ENCODE measurements at places on chromosomes 6 and 20.

DNA sequence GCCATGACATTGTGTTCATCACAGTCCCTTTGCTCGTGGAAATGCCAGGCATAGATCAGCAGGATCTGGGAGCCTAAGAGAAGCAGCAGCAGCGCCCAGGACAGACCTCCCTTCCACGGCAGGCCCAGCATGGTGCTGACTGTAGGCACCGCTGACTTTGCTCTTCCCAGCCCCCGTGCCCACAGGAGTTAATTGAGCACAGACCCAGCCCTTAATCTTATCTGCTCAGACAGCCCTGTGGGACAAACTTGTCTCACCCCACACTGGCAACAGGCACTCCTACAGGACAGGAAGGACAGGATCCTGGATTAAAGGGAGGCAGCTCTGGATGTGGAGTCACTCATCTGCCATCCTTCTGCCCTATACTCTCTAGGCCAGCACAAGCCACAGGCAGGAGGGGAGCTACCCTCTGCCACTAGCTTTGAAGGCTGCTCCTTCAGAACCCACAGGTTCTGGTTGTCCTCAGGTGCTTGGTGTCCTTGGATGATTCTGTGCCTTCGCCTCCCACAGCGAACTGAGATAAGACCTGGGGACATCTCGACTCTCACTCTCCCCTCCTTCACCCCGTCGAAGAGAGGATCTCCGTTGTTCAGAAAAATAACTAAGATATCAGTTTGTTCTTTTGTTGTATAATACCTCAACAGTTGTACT, at the start of gene CST9L:
Gene CST9L (minus strand): TSS at position 165 of the 651 bp plus-strand sequence. CDS start 34 bp downstream, at position 131.
- DNase-seq: no peak

GRCh38 chr6:167552961-167553735, 228.3 kb downstream of the TTLL2 start:
- no peak for DNase-seq

- no peak for DNase-seq
These were observed 41.5 kb downstream of the RALGAPB start for GRCh38 chr20:38514185-38514584.

DNA sequence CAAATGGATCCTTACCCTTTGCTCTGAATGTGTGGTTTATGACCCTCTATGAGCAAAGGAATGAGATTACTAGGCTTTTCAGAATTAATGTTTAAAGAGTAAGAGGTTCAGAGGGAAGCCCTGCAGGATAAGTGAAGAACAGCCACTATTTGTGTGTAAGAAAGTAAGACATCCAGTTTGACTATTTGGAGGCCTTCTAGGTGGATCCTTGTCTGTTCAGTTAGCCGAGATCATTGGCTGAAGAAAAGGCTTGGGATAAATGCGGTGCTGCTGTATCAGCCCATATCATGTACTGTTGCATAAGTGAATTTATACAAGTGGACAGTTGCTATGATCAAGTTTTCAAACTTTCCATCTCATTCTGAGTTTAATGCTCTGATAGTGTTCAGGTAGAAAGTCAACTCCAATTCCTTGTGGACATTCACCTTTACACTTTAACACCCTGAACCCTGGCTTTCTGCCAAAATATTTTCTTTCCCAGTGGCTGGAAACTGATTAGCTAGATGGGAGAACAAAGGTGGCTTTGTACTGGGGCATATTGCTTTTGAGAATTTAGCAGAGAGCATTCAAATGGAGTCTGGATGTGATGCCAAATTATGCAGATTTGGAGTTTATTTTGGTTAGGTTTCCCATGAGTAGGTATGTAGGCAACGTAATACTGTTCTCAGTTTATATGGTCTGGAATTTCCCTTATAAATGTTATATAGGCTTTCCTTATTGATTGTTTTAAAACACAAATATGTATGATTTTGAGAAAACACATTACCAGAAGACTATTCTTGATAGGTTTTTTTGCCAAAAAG, 15.0 kb downstream of the PARD6B start:
- DNase-seq: no peak

DNA sequence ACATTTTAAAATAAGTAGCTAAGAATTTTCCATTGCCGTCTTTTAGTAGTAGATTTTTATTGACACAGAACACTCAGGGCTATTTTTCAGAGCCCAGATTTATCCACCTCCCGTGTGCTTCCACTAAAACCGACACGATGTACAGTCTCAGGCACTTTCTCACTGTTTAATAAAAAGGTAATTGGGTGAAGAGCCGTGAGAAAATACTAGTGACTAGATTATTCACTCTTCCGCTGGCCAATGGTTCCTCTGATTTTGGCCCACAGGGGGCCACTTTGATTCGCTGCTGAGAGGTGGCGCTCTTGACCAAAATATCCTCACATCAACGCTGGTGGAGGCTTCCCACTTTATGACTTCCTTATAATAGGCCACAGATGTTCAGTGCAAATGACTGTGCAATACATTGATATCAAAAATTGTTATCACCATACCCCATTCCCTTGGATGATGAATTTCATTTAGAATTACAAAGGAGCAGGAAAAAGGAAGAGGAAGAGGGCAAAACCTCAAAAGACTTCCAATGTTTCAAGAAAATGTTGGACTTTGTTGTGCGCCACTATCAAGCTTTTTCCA, 12.3 kb upstream of the HDDC2 start:
- no peak for DNase-seq

- DNase-seq: no peak
These were observed 45.5 kb downstream of the PCNA start for GRCh38 chr20:5074232-5074674.

DNA sequence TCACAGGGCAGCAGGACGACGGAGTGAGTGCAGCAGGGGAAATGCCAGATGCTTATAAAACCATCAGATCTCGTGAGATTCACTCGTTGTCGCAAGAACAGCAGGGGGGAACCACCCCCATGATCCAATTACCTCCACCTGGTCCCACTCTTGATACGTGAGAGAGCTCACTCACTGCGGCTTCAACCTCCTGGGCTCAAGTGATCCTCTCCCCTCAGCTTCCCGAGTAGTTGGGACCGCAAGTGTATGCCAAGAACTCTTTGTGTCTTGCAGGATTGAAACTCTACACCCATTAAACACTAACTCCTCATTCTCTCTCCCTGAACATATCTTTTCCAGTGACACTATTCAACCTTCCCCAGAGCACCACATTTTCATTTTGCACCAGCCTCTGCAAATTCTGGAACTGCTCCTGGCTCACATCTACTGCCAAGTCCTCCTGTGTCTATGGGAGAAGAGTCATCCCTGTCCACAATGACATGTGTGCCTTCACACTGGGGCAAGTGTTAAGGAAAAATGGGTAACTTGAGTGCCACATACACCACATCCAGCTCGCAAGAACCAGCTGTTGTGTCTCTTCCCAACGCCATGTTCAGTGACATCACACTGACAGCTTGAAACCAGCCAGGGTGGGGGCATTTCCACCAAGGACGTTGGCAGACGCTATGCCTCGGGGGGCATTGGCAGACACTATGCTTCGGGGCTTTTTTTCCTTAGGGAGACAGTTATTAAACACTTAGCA, 14.7 kb upstream of the TAF4 start:
- DNase-seq: no peak

GRCh38 chr6:38713812-38714211, 1.3 kb upstream of the DNAH8 start:
- no peak for DNase-seq

DNA sequence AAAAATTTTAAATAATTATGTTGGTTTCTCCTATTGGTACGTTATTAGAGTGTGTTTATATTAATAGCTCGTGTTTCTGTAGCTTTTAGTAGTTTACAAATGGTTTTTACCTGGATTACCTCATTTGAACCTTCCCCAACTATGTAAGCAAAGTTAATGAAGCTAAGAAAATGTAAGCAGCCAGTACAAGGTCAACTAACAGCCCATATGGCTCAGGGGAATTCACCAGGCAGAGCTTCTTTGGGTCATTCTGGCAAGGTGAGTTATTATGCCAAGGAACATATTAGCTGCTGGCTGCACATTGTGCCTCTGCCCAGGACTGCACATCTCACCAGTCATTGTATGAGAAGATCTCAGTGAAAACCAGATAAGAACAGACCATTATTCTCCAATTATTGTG, 27.0 kb upstream of the MARCKS start:
- no peak for DNase-seq

- DNase-seq: no peak
These were observed 170.5 kb upstream of the TSHZ2 start for GRCh38 chr20:52801628-52802006.

GRCh38 chr6:140684776-140685550, 1310.5 kb upstream of the CITED2 start:
- no peak for DNase-seq

GRCh38 chr20:14069796-14070195, 74.5 kb downstream of the MACROD2 start:
- DNase-seq: no peak

- no peak for DNase-seq
These were observed 9.1 kb downstream of the TXLNB start for GRCh38 chr6:139282684-139283083.

- DNase-seq: no peak
These were observed 231.4 kb downstream of the GJA1 start for GRCh38 chr6:121666814-121667213.

DNA sequence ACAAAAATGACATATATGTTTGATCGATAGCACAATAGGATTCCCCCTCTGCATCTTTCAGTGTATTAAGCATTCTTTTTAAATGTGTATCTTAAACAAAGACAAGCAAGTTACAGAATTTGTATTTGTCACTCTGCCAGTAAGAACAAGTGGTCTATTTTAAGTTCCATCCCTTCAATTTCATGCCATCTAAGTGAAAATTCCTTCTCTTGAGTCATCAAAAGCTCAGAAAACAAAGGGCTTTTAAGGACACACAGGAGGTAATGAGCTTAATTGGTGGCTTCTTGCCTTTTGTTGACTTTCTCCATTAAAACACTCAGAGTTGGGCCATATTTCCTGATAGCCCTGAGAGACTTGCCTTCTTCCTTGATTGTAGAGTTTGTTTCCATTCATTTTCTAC, 547.8 kb downstream of the TENT5A start:
- DNase-seq: peak; percentile 16

GRCh38 chr6:25336996-25337395, 57.8 kb downstream of the CARMIL1 start:
- no peak for DNase-seq

DNA sequence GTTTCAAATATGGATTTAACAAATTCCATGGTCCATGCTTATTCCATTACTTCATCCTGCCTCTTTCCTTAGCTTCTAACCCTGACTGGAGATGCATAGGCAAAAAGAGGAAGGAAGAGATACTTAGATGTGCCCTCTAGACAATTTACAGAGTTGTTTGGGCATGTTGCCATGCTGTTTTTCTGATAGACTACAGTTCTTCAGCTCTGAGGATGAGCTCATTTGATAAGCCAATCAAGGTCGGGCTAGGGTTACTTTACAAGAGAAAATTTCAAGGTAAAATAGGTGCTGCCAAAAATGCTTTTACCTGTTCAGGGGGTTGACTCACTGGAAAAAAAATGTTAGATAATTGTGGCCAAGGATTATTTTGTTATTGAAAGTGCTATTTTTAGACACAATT, 5.9 kb downstream of the HCRTR2 start:
- DNase-seq: no peak

GRCh38 chr6:12408752-12409151, 118.6 kb downstream of the EDN1 start:
- DNase-seq: no peak

- DNase-seq: no peak
These were observed 8.3 kb upstream of the CEBPB start for GRCh38 chr20:50182346-50182745.

- DNase-seq: no peak
These were observed 17.8 kb upstream of the FNDC1 start for GRCh38 chr6:159151266-159151855.

DNA sequence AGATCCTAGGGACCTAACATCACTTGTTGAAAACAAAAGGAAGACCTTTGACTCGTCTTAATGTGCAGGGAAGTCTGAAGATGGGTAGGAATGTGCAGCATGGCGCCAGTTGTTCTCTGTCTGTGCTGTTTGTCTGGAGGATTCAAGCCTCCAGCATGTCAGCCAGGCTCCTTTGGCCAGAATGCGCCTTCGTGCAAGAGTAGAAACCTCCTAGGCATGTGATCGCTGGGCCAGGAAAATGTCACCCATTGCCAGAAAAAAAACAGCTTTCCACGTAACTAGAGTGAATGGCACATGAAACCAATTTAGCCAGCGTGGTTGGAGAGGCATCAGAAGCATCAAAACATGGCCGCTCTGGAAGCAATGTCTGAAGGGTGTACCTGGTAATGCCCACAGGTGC, 132.7 kb downstream of the EDN1 start:
- no peak for DNase-seq

DNA sequence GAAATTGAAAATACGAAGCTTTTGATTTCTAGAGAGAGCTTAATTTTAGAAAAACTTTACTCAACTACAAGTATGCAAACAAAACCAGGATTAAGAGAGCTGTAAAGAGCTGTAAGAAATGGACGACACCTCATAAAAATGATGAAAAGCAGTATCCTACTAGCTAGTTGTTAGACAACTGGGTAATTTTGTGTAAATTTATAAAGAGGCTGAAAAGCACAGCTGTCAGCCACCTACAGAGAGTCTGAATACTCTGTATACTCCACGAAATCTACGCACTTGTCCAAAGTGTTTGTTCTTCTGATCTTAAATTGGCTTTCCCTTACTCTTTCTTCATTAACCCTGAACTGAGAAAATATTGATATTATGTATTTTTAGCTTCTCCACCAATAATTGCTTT, 808.4 kb upstream of the EPHA7 start:
- DNase-seq: no peak

- no peak for DNase-seq
These were observed 426.0 kb downstream of the KIF16B start for GRCh38 chr20:16147216-16147615.

DNA sequence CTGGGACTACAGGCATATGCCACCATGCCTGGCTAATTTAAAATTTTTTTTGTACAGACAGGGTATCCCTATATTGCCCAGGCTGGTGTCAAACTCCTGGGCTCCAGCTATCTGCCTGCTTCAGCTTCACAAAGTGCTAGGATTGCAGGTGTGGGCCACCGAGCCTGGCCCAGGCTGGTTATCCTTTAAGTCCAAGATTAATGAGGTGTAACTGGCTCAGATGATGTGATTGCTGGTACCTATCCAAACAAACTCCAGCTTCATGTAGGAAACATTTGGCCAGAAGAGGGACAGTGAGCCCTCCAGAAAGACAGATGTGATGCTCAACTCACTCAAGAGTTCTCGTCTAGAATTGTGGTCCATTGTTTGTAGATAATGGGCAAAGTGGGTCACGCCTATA, 9.2 kb upstream of the ZNF318 start:
- no peak for DNase-seq

- no peak for DNase-seq
These were observed 157.2 kb downstream of the SOD2 start for GRCh38 chr6:159535656-159536350.

GRCh38 chr20:63452821-63453523, 19.5 kb downstream of the KCNQ2 start:
- no peak for DNase-seq

GRCh38 chr6:166563200-166563599, 23.3 kb downstream of the RAMACL start:
- DNase-seq: no peak

GRCh38 chr6:34486106-34486740, 20.3 kb downstream of the PACSIN1 start:
- DNase-seq: no peak
